AG09319 (cell line): ENCODE measurements at places on chromosomes 7 and 10.

- no peak for DNase-seq
Measured at GRCh38 chr10:47311193-47311931, 10.9 kb upstream of the GDF2 start.

DNA sequence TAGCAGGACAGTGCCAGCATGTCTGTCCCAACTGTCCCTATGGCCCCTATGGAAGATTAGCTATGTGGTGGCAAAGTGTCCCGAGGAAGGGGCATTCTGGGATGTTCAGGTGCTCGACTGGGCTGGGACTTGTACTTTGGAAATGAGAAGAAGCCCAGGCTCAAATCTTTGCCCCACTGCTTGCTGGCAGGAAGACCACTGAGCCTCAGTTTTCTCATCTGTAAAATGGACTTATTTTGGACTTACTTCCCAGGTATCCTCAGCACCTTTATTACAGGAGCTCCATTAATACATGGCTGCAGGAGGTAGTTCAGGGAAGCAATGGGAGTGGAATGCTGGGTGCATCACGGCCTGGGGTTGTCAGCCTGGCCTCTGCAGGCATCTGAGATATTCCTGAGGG lies 71.2 kb downstream of the LHPP start:
- DNase-seq, result no peak

DNA sequence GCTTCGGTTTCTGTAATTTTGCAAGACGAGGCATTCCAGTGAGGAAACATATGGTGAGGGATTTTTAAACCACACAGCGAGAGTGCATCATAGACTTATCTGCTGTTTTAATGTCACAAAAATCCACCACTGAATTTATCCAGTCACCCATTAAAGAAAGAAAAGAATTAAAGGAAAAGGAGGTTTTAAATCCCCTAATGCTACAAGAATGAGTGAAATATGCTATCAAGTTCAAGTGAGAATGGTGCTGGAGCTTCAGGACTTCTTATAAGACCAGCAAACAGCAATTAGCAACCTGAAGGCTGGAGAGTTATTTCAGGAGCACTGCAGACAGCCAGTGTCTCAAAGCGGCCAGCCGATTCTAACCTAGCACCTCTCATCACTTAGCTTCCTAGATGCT lies 439.1 kb upstream of the MGMT start:
- DNase-seq, result no peak

GRCh38 chr7:2074691-2075090 lies 158.1 kb downstream of the MAD1L1 start:
- no peak for DNase-seq

GRCh38 chr7:53609185-53609584 lies 573.8 kb downstream of the POM121L12 start:
- no peak for DNase-seq

GRCh38 chr10:97050205-97050745 lies 135.5 kb downstream of the SLIT1 start:
- DNase-seq, result no peak

GRCh38 chr7:138663725-138664710 lies 37.1 kb downstream of the SVOPL start:
- no peak for DNase-seq

GRCh38 chr7:143892527-143893300 lies 9.3 kb downstream of the TCAF1 start:
- DNase-seq, result no peak

- no peak for DNase-seq
Measured at GRCh38 chr7:63043657-63044543, 954.7 kb upstream of the ZNF722 start.

- no peak for DNase-seq
Measured at GRCh38 chr7:108464743-108465142, 8.5 kb upstream of the NRCAM start.

DNA sequence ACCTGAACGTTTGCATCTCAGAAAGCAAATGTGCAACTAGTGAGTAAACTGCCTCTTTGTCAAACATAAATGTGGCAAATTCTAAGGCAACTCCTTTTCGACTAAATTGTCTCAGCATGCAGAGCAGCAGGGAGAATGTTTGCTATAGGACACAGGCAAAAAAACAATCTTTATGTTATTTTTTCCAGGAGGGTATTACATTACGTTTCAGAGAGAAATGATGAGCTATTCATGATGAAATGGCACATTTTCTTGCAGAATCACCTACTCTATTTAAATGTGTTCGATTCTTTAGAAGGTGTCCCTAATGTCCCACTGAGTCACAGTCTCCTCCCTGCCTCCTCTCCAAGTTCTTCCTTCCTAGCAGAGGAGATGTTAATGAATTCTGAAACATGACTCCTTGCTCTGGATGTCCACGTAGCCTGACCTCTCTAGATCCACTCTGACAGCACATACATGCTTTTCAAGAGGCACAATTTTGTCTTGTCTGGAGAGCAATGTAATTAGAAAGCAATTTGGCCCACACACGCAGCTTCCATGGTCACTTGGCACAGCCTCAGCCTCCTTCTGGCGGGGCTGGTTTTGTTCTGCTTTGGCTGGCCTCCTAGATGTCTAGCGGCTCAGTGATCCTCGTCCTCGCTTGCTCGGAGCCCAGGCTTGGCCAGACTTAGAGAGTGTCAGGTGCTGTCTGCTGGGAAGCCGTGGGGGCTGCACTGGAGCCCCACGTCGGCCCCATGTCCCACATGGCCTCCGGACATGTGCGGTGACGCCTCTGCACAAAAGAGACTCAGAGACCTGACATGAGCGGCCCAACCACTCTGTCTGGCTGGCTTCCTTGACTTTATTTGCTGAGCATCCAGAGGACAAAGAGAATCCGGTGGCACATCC lies 125.7 kb upstream of the ZNF438 start:
- peak; percentile 65 for DNase-seq

GRCh38 chr7:73489976-73490375 lies 32.1 kb downstream of the BAZ1B start:
- DNase-seq, result no peak

- DNase-seq, result no peak
Measured at GRCh38 chr10:34826857-34827766, 12.0 kb upstream of the PARD3 start.

DNA sequence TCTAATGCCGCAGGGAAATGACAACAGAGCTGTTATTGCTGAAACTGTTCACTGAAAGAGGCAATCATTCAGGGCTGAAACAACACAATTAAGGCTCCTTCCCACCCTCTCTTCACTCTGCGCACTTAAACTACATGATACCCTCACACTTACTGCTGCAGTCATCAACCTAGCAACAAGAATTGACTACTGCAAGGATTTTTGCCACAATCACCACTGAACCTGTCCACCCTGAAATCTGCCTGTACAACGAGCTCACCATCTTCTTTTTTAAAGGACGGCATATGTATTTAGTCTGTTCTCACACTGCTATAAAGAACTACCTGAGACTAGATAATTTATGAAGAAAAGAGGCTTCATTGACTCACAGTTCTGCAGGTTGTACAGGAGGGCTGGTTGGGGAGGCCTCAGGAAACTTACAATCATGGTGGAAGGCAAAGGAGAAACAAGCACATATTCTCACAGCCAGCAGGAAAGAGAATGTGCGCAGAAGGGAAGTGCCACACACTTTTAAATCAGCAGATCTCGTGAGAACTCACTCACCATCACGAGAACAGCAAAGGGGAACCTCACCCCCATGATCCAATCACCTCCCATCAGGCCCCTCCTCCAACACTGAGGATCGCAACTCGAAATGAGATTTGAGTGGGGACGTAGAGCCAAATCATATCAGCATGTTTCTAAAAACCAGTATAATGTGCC lies 131.7 kb downstream of the SORCS1 start:
- DNase-seq, result no peak

DNA sequence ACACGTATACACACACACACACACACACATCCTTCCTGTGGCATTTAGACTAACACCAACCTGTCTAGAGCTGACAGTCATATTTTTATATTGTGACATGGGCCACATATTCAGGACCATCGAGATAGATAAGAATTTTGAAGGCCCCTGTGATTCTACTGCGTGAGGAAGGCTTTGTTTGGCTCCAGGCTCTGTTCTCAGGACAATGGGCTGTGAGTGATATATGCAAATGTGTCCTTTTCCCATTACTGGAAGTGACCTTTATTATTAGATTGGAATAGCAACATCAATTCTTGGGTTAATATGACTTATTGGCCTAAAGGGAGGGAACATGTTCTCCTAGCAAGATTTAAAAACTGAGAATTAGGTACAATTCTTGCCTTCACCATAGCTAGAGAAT lies 156.1 kb downstream of the SPAG6 start:
- no peak for DNase-seq

- no peak for DNase-seq
Measured at GRCh38 chr7:10316488-10316887, 657.2 kb upstream of the PHF14 start.

- no peak for DNase-seq
Measured at GRCh38 chr7:31633894-31634494, 53.0 kb upstream of the PPP1R17 start.

DNA sequence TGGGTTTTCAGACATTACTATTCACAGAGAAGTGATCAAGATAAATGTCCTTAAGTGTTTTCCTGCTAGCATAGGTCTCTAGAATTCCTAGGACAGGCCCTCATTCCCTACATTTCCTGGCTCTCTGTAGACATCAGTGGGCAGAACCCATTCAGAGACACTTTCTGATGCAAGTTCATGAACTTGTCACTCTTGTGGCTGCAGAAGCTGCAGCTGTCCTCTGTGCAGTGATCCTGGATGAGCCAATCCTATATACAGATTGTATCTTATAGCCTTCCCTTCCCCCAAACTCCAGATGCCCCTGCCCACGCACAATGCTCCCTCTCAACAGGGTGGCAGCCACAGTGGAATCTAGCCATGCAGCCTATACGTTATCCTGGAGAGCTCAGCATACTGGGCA lies 12.6 kb upstream of the GRB10 start:
- DNase-seq, result no peak

- DNase-seq, result no peak
Measured at GRCh38 chr7:135714534-135715009, 13.4 kb downstream of the SLC13A4 start.

DNA sequence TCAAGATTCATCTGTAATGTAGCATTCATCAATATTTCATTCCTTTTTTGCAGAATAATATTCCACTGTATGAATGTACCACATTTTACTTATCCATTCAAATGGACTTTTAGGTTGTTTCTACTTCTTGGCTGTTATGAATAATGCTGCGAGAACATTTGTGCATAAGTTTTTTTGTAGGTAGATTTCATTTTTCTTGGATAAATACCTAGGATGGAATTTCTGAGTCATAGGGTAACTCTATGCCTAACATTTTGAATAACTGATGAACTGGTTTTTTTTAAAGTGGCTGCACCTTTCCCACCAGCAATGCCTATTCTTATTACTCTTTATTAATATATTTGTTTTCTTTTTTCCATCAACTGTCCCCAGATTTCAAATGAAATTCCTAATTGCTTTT lies 9.1 kb upstream of the XPNPEP1 start:
- no peak for DNase-seq

GRCh38 chr10:104351919-104352318 lies 1.7 kb upstream of the CFAP58 start:
- DNase-seq, result no peak

GRCh38 chr7:37095122-37095521 lies 353.5 kb downstream of the ELMO1 start:
- no peak for DNase-seq

DNA sequence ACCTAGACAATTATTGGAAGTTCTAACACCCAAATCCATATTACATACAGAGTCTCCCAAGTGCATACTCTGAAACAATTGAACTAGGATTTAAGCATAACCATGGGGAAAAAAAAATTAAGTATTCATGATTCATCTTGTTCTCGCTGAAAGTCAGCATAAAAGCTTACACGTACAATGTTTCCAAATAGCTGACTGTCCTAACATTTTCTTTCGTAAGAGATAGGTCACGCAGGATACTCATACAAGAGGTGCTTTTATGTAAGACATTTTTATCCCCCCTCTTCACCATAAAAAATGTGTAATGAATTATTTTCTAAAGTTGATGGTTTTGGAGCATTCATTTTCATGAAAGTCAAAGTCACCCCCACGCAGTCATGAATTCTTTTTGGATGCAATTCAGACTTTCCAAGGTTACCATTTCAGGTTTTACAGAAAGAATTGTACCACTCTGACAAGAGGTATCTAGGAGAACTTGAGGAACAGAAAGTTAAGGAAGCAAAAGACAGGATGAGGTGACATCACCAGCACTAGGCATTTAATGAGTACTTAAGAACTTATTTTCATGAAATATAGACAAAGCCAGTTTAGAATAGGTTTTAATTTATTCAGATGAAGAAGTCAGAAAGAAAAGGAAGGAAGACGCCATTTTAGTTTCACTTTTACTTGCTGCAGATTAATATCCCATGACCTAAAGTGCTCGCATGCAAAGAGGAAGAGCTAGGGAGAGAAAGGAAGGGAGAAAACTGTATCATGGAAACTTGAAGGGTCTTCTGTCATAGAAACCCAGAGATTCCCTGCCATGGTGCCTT lies 55.8 kb downstream of the TMEM26 start:
- no peak for DNase-seq

GRCh38 chr10:50480054-50481007 lies 143.4 kb downstream of the SGMS1 start:
- no peak for DNase-seq

DNA sequence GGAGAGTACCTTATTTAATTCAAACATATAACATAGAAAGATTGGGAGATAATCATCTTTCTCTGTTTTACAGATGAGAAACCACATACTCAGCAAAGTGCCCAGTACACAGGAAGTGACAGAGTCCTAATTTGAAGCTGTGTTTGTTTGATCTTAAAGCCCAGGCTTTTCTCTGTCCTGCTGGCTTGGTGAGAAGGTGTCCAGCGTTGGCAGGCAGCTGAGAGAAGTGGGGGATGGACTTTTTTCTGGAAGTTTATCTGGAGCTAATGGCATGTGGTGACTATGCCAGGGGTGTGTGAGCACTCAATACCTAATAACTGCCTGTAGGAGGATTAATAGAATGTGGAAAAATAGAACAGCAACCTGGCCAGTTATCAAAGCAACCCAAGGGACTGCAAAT lies 60.8 kb downstream of the NPSR1 start:
- DNase-seq, result no peak

- DNase-seq, result no peak
Measured at GRCh38 chr10:103719036-103719435, 136.3 kb downstream of the SH3PXD2A start.

DNA sequence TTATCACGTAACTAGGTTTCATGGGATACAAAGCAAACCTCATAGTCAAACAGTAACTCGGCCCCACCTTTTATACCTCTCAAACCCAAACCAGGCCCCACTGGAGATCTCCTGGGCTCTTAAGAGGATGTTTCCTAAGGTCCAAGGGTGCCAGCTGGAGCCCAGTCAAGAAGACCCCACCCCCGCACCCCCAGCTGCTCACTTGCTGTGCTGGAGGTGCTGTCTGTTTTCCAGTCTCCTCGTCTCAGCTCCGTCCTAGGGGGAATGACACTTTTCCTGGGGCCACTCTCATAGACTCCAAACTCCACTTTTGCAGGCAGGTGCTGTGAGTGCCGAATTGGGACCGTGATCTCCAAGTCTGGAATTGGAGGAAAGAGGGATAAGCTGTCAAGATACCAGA lies 22.7 kb upstream of the TM9SF3 start:
- DNase-seq, result no peak
